Natural killer cell treated with Interleukin-12 subunit alpha and Interleukin-12 subunit beta and Interleukin-15 and Interleukin-18, amount 100 ng/mL, for 72 hours (primary cell): ENCODE measurements at places on chromosomes 5 and 9.

GRCh38 chr5:109304309-109304708 lies 105.5 kb downstream of the PJA2 start:
- DNase-seq = no peak

DNA sequence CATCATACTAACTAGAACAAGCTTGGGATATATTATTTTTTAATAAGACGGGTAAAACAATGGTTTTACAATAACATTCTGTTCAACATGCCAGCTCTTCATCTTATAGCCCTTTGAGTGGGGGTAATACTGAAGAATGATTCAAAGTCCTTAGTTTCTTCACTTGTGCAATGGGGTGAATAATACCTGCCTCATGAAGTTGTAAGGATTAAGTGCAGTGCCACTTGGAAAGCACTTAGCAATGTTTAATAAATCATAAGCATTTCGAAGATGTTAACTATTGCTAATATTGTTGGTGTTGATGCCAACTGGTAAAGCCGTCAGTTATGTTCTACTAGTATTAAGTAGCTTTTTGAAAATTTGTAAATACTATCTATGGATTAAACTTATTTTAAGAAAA lies 38.0 kb downstream of the TNPO1 start:
- DNase-seq = no peak

DNA sequence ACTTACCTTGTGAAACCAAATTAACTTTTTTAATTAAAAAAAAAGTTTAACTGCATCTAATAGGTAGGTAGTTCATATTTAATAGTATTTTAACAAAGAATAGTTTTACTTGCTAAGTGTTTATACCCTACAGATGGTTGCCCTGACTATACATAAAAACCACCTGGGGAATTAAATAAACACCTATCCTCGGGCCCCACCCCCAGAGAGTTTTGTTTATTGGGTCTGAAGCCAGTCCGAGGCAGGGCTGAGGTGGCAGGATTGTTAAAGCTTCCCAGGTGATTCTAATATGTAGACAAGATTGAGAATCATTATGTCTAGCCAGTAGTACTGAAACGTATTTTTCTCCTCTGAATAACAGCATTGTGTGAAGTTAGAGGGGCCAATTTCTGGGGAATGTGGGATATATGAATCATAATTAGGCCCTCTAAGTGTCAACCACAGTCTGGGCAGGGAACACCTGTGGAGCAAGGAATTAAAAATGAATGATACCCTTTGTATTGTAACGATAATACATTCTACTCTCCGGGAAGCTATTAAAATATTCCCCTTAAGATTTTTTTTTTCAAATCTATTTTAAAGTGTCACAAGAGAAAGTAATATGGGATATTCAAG lies 5.6 kb upstream of the PAM start:
- DNase-seq = no peak

- no peak for DNase-seq
Observed at GRCh38 chr9:113179839-113180238, 29.0 kb downstream of the SLC31A2 start.

GRCh38 chr5:135600971-135601381 lies 22.2 kb upstream of the CXCL14 start:
- DNase-seq = no peak

- DNase-seq = peak; percentile 5
Observed at GRCh38 chr5:173315495-173316338, 12.5 kb downstream of the STC2 start.
